M059J (cell line): ENCODE measurements at places on chromosomes 2 and 18. TPM values are rescaled to one million over a fixed set of nuclear protein-coding genes. Genes with fewer than 3 reads are reported as not detected.

GRCh38 chr2:2898744-2899143 is 478.9 kb downstream of the EIPR1 start:
- no peak for DNase-seq

- DNase-seq: no peak
Observed at GRCh38 chr2:231223458-231223976, 25.1 kb downstream of the ARMC9 start.

DNA sequence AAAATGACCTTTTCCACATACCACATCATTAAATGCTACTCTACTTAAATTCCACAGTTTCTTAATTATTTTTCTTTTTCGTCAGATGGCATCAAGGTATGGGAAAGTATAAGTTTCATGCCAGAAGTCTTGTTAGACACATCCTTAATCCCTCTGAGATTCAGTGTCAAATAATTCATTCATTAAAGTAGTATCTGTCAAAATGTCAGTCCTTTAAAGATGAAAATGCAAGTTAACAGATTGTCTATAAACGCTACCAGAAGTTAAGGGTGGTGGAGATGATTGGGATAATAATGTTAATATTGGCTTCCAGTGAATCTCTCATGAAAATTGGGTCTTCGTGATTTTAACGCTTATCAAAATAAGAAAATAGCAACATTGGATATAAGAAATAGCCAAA is 504.2 kb upstream of the LINC00305 start:
- no peak for DNase-seq

GRCh38 chr2:16156411-16156810 is 216.1 kb downstream of the MYCN start:
- DNase-seq: no peak

DNA sequence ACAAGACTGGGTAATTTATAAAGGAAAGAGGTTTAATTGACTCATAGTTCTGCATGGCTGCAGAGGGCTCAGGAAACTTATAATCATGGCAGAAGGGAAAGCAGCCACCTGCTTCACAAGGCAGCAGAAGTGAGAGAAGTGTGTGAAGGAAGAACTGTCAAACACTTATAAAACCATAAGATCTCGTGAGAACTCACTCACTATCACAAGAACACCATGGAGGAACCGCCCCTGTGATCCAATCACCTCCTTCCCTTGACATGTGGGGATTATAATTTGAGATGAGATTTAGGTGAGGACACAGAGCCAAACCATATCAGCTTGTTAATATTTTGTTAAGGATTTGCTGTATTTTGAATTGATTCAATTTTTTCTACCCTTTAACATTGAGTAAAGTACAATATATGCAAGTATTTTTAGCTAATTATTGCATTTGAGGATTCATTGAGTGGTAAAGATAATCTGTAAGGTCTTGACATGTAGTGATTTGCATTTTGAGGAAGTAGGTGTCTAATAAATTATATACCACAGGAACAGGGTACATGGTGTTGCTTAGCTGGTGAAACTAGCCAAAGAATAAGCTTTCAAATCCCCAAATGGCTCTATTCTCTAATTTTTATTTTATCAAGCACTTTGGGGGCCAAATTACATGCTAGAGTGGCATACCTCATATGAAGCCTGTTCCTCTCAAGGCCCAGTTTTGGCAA is 3.9 kb upstream of the C2orf69 start:
- no peak for DNase-seq

- DNase-seq: no peak
Observed at GRCh38 chr2:204354442-204354856, 190.8 kb upstream of the PARD3B start.

DNA sequence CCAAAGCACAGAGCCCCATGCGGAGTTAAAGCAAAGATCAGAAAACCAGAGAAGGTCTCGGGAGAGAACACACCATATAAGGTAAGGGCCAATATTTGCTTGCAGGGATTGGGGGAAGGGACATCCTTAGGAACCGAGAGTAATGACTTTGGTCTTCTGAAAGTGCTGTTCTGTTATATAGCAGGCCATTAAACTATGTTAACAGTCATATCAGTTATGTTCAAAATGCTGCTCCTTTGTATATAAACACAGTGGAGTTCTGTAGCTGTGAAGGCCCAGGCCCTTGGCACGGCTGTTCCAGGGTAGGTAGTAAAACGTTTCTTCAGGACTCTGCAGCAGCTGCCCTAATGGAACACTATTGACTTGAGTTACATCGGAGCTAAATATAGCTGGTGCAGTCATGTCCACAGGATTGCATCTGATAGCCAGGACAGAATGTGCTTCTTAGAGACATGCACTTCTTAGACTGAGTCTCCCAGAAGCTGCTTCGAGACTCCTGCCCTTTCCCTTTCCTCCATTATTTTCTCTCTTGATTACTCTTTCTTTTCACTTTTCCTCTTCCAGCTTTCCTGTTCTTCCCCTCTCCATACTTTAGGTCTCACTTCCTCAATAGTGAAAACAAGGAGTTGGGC is 122.4 kb downstream of the SETBP1 start:
- DNase-seq: no peak

The ERFE gene
- 1.6 and 5.2 TPM in 2 replicates for total RNA-seq

The PRKAG3 gene
- total RNA-seq: not detected in 2 replicates

The KIAA2012 gene
- not detected in 2 replicates for total RNA-seq
